ENCODE measurements at places on chromosomes 12 and 14.
A peak's percentile ranks its signal among the peaks of the same experiment; 100 is the strongest.

GRCh38 chr12:28209782-28210181 lies 19.5 kb downstream of the CCDC91 start:
- DNase-seq, result no peak

GRCh38 chr14:59013672-59014298 lies 174.7 kb upstream of the DAAM1 start:
- DNase-seq, result no peak

DNA sequence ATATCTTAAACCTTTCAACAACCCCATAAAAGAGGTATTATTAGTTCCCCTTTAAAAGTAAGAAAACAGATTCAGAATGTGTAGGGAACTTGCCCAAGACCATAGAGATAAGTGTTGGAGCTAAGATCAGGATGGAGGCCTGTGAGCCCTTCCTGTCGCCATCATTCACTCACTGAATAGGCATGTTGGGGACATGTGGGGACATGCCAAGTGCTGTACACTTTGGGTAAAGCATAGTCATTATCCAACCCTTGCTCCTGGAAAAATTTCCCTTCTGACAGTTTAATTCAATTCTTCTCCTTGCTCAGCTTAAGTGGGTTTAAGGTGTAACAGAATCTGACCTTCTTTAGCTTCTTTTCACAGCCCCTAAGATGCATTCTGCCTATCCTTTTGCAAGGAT lies 28.0 kb upstream of the C12orf42 start:
- no peak for DNase-seq

- DNase-seq, result peak; percentile 75
These were observed 363 bp upstream of the CSAD start for GRCh38 chr12:53180931-53181645.

DNA sequence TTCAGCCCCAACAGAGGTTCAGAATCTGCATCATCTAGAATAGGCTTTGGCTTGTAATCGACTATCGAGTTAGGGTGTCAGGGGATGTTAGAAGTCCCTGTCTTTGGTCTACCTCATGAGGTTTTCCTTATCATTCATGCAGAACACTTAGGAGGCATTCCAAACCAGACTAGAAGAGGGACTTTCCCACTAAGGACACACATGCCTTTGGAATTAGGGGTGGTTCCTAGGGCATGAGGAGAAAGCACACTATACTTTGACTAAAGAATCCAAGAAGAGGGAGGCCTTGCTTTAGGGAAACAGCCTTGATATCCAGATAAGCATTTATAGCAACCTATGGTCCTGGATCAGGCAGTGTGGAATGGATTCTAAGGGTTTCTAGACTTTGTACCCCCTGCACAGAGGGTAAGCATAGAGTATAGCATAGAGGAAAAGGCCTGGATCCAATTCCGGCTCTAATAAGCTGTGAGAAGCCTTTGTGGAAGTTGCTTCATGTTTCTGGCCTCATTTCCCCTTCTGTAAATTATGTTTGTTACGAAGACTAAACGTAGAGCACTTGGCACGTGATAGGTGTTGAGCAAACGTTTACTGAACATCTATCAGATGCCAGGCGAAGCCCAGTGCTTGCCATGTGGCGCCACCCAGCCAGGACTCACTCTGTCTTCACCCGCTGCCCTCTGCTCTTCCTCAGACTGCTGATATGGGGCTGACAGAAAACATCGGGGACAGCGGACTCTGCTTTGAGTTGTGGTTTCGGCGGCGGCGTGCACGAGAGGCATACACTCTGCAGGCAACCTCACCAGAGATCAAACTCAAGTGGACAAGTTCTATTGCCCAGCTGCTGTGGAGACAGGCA lies 13.2 kb downstream of the ZNF219 start:
- no peak for DNase-seq

- no peak for DNase-seq
These were observed 80.8 kb downstream of the PAPOLA start for GRCh38 chr14:96582995-96583394.

DNA sequence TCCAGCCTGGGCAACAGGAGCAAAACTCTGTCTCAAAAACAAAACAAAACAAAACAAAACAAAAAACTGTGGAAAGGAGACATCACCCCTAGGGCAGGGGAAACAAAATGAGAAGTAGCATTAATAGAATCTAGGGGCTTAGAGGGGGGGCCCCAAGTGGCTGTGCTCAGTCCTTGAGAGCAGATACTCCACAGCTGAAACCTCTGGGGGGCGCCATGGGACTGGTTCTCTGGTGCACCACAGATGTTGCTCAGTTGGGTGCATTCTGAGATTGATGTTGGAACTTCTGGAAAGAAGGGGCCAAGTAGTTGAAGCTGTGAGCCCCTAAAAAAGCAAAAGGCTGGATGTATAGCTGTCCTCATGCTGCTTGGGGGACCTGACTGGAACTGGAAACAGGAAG lies 11.8 kb upstream of the SYNE2 start:
- peak; percentile 45 for DNase-seq

DNA sequence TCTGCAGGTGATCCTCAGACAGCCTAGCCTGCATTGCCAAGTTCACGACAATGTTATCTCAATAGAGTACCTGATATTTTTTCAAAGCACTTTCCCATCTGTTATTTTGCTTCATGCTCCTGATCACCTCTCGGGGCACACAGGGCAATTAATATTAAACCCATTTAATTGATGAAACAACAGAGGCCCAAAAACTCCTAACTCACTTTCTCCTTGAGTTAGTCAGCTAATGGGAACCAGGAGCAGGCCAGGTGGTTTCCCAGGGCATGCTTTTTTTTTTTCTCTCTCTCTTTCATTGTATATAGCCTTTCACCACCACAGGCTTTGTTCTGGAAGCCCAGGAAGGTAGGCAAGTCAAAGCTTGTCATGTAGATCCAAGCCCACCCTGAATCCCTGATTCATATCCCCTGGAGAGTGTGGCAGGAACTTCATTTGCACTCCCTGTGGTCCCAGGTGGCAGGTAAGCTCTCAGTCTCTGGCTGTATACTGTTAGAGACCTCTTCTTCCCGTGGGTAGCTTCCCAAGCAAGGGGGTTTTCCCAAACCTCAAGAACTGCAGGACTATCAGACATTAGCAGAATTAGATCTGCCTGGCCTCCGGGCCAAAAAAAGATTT lies 41.6 kb upstream of the MAP1LC3B2 start:
- DNase-seq, result no peak

DNA sequence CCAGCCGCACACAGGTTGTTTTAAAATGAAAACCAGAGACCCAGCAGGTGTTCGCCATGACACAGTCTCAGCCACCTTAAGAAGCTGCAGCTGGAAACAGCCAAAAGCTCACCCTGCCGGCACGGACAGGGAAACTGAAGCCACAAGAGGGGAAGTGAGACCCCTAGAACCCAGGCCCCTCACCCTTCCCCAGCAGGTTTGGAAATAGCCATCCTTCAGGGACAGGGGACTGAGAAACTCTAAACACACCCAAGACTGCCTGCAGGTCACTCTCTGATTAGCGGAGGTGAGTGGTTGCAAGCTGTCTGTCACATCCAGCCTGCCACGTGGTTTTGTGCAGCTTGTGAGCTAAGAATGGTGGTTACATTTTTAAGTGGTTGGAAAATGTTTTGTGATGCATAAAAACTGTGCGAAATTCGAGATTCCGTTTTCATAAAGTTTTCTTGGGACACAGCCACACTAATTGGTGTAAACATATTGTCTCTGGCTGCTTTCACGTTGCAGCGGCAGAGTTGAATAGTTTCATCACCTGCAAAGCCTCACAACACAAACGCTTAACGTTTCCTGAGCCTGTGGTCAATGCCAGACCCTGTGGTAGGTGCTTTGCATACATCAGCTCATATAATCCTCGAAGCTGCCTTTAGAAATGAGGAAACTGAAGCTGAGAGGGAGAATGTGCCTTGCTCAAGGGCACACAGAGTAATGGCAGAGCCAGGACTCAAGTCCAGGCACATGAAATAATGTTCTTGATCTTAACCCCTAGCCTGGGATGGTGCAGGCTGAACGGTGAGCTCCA lies 1.7 kb upstream of the SELPLG start:
- peak; percentile 71 for DNase-seq

- DNase-seq, result no peak
These were observed 1.6 kb upstream of the PTPRB start for GRCh38 chr12:70638639-70639360.

- DNase-seq, result no peak
These were observed 341.1 kb downstream of the EMP1 start for GRCh38 chr12:13537623-13538022.

GRCh38 chr12:34297790-34298164 lies 275.5 kb downstream of the ALG10 start:
- no peak for DNase-seq

DNA sequence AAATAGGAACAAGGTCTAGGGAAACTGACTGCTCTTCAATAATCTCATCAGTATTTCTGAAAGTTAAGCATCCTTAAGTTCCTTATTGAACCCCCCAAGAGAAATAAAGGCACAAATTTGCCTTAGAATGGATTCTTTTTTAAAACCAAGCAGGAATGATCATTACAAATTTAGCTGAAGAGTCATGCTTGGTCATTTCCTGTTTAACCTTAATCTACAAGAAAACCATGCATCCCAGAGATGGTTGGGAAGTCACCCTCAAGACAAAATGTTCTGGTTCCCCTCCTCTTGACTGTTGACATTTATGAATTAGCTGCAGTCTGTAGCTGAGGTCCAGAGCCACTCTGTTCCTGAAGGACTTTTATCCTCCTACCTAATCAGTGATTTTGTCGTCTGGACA lies 291.8 kb upstream of the G2E3 start:
- no peak for DNase-seq

- DNase-seq, result no peak
These were observed 20.0 kb upstream of the FLVCR2 start for GRCh38 chr14:75558440-75558839.

- DNase-seq, result peak; percentile 57
These were observed 1.4 kb downstream of the TNS2 start for GRCh38 chr12:53051058-53051880.

DNA sequence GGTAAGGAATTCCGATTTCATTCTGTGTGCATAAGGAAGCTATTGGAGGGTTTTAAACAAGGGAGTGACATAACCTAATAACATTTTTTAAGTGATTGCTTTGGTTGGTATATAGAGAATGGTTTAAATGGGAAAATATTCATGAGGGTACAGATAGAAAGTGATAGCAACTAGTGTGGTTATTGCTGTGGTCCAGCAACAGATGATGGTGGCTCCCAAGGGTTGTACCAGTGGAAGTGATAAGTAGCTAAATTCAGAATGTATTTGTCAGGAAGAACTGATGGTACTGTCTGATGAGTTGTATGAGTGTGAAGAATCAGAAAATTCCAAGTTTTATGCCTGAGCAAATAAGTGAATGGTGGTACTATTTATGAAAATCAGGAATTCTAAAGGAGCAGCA lies 2.6 kb upstream of the CNOT2 start:
- DNase-seq, result no peak

- DNase-seq, result no peak
These were observed 19.3 kb downstream of the CCDC62 start for GRCh38 chr12:122793685-122794106.

DNA sequence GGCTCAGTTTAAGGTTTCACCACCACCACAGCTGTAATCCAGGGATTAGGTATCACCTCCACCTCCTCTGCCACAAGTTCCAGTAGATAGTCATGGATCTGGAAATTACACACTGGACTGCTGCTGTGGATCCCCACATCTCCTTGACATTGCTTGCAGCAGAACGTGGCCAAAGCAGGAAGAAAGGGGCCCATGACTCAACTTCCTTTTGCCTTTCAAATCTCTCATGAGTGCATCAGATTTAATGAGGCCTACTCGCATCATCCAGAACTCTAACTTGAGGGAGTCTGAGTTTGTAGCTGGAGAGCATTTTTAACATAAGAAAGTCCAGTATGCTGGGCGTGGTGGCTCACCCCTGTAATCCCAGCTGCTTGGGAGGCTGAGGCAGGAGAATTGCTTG lies 29.2 kb upstream of the TMED10 start:
- DNase-seq, result no peak

GRCh38 chr12:21774358-21775132 lies at the start of gene KCNJ8:
TSS of gene KCNJ8 (minus strand) at chr12:21774706. CDS start at chr12:21773616, 1,090 bp downstream.
- peak; percentile 36 for DNase-seq

DNA sequence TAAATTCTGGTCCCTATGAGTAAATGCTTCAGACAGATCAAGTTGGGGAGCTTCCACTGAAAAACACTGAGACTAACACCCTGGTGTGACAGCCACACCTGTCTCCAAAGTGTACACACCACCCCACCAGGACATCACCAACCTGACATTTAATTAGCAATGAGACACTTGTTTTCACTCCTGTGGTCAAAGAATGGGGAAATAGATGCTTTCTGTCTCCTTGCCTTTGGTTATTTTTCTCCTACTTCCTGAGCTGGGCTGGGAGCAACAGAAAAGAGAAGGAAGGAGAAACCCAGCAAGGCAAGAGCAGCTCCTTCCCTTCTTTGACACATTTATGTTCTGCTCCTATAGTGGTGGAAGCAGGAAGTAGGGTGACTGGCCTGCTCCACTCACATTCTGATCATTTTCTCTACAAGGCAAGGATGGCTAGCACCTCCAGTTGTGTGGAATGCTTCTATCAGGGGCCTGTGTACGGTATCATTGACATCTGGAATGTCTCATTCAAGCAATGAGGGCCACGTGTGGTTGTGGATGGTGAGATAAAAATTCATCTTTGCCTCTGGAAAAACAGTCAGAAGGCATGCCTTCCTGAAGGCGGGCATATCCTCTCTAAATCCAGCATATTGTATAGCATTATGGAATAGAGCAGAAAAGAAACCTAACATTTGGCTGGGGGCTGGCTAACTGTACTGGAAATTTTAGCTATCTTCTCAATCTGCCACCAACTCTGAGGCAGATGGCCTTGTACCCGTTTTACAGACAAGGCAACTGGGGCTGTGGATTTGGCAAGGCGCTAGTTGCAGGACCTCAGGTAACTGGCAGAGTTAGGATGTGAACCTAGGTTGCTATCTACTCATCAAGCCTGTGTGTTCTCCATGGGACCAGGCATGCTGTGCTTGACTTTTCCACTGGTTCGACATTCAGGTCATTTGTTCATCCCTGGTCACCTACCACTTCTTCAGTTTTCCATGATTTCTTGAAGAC lies 24.8 kb upstream of the LGALS3 start:
- no peak for DNase-seq

GRCh38 chr14:94795372-94795771 lies 25.5 kb upstream of the GSC start:
- DNase-seq, result no peak

- DNase-seq, result no peak
These were observed 28.7 kb upstream of the CPNE8 start for GRCh38 chr12:38934078-38934584.

GRCh38 chr14:104794993-104795780 lies at the start of gene AKT1:
TSS of gene AKT1 (minus strand) at chr14:104795748. CDS start at chr14:104792643, 3,105 bp downstream.
- peak; percentile 50 for DNase-seq

- DNase-seq, result peak; percentile 63
These were observed 2.1 kb downstream of the MYL6 start for GRCh38 chr12:56160193-56160763.

DNA sequence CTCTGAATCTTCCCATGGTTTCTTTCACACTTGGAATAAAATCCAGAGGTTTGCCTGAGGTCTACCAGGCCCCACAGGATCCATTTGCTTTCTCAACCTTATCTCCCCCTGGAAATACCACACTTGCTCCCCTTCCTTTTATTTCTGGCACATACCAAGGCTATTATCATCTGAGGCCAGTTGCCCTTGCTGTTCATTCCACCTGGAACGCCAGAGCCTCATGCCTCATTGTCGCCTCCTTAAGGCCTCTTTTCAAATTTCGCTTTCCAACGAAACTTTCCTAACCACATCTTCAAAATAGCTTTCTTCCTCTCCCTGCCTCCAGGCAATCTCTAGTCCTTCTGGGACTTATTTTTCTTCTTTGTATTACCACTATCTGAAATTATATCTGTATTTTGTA lies 11.2 kb upstream of the LRIG3 start:
- DNase-seq, result no peak

GRCh38 chr12:128932521-128932920 lies 79.2 kb downstream of the GLT1D1 start:
- DNase-seq, result no peak

GRCh38 chr14:72736308-72736707 lies 157.6 kb downstream of the DPF3 start:
- no peak for DNase-seq

Data from transverse colon (tissue), 4 donors.